ENCODE measurements at places on chromosomes 1 and 21. TPM values are rescaled to one million over a fixed set of nuclear protein-coding genes. Genes with fewer than 3 reads are reported as not detected.

DNA sequence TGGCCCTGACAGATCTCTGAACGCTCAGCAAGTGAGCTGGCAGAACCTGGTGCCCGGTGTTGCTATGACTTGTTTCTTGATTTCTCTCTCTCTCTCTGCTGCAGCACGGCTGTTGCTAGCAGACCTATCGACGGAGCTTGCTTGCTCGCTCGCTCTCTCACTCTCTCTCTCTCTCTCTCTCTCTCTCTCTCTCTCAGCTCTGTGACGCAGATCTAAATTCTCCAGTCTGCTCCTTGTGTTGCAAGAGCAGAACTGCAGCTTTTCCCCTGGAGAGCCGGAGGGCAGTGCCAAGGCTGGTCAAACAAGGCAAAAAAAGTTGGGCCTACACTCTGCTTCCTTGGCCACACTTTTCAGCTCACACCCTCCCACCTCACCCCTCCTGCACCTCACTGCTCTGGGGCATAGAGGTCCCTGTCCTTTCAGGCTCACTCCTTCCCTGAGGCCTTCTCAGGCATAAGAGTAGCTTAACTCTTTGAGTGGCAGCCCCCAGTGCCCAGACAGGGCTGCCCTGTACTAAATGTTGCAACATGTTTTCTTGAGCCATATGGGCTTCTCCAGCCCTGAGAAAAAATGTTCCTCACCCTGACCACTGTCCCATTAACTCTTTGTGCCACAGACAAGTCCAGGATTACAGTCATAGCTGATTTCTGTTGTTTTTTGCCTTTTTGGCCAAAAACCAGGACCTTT is 72.2 kb downstream of the CD46 start:
- DNase-seq: peak; percentile 62

DNA sequence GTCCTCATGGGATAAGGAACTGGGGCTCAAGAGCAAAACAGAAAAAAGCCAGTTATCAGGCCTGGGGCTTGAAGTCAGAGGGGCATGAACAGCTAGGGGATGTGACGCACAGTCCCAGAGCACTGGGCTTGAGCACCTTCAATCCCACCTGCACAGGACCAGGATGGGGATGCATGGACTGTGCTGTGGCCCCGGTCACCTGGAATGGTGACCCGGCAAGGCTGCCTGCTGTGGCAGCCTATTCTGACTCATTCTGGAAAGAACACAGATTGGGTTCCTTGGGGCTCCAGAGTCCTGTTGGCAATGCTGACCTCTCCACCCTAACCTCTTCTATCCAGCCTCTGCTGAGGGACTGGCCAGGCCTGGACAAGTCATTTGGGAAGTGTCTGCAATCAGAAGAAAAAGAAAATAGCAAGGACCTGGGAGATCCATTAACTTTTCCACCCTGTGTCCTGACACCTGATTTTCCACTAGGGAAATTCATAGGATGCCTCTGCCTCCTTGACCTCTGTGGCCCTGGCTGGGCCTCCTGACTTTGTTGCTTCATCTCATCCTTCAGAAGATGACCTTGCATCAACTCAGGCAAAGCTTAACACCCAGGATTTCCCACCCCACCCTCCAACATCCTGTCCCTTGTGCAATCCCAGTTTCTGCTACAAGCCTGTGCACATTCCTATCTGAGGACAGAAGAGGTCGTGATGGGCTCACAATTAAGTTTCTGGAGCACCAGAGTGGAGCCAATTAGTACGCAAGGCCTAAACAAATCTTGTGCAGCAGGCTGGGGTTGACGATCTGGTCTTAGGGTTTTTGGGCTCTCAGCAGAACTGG is 17.9 kb upstream of the FMOD start:
- no peak for DNase-seq

GRCh38 chr1:143720087-143721023 is 251.4 kb downstream of the FAM72C start:
- DNase-seq: no peak

The ATF3 gene
- 53.0 TPM for total RNA-seq

- DNase-seq: no peak
Measured at GRCh38 chr1:183002797-183003196, 20.4 kb upstream of the LAMC1 start.

GRCh38 chr1:180157108-180157507 is 2.4 kb downstream of the QSOX1 start:
- DNase-seq: no peak

GRCh38 chr1:17682400-17682799 is 72.7 kb upstream of the ACTL8 start:
- no peak for DNase-seq

GRCh38 chr1:39501666-39502065 is 10.2 kb downstream of the BMP8A start:
- DNase-seq: no peak

The SLAMF9 gene
- not detected for total RNA-seq

GRCh38 chr1:175630076-175630475 is 113.3 kb downstream of the TNR start:
- DNase-seq: no peak

Measured in T-helper 17 cell (primary cell).